Adipocyte (in vitro differentiated cells): ENCODE measurements at places on chromosomes 6 and 20.

DNA sequence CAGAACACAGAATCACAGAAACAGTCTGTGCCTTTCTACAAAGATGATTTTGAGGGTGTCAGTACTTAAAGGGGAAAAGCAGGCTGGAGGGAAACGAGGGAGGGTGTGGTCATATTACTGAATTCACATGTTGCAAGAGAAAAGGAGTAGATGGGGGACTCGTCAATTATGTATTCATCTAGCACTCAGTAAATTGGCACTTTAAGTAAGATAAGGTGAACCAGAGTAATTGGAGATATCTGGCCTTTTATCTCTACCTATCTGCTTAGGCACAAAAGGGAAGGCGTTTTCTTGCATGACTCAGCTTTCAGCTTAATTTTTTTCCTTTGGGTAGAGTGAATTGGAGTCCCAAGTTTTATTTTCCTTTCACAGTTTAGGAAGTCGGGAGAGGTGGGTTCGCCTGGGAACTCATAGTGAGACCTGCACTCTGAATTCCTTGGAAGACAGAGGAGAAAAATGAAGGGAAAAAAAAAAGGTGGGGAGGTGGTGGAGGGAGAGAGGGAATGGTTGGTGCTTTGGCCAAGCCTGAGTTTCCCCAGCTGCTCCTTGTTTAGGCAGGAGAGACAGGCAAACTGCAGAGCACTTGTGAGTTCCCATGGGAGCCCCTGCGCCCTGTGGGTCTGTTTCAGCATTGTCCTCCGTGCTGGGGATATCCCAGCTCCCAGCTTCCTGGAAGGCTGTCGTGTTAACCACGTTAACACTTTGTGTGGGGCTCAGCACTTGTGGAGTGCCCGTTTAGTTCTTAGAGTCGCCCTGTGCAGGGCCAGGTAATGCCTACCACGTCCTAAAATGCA is 19.7 kb upstream of the GTSF1L start:
- no peak for DNase-seq

GRCh38 chr20:14744723-14745122 is 407.3 kb upstream of the FLRT3 start:
- DNase-seq: no peak

DNA sequence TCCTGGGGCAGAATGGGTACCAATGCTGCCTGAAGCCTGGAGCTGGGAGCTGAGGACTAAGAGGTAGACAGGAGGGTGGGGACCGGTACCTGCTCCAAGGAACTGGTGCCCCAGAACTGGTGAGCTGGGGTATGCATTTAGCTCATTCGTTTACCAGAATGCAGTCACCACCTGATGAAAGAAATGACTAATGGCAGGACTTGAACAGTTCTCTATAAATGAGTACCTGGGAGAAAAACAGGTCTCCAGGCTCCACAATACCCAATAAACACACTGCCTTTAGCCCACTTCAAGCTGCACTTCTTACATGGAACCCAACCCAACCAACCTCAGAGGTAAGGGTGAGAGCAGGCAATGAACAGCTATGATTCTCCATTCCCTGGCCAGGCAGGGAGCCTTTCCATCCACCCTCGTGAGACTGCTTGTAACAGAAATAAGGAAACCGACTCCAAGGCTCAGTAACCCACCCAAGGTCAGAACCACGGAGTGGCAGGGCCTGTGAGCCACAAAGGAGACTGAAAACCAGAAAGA is 15.4 kb downstream of the FKBP1A start:
- DNase-seq: no peak

DNA sequence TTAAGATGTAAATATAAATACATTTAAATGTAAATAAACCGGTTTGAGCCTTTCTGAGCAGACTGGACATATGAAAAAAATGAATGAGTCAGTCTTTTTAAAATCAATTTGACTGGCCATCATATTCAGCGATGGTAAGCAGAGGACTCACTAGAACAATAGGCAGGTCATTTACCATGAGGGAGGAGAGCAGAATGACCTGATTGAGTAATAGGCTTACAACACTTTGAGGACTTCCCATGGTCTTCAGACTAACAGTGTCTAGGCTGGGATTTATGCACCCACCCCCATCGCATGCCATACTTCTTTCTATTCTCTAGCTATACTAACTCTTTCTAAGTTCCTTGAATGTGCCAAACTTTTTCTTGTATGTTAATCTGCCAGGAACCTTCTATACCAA is 241.9 kb upstream of the RAB32 start:
- DNase-seq: no peak

DNA sequence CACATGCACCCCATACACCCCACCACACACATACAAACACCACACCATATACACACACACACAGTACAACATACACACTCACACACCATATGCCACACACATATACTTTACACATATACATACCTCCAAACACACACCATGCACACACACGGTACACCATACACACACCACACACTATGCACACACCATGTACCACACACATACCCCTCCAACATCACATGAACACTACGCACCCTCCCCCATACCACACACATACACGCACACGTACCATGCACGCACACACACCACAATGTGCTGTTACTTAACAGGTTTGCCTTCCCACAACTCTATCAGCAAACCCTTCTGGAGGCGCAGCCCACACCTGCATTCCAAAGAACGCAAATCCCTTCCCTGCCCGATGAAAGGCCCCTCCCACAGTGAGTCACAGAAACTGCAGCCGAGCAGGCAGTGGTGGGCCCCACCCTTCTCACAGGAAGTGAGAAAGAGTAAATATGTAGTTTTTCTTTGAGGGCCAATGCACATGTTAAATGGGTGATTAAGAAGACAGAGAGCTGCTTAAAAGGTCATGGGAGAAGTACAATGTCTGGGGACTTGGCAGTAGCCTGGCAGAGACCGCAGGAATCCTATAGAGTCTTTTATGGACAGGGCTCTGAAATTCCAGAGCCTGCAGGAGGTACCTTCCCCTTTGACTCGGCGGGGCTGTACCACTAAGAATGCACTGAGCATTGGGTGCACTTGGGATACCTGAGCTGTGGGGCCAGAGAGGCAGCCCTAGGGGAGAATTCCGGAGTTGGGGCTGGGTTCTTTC is 34.1 kb upstream of the EZR start:
- peak; percentile 73 for DNase-seq

DNA sequence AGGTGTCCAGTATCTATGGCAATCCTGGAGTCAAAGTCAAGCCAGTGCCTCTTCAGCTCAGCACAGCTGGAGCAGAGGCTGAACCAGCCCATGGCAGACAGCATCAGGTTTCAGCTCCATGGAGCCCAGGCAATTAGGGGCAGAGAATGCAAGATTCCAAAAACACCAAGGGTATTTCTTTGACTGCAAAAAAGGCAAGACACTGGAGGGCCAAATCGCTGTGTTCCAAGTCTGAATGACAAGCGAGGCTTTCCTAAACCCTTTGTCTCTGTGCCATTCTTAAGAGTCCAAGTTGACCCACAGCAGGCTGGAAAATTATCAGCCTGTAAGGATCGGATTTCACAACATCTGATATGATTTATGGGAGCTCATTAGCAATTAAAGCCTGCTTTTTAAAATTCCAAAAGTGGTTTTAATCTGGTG is 49.7 kb upstream of the TGM3 start:
- peak; percentile 42 for DNase-seq

DNA sequence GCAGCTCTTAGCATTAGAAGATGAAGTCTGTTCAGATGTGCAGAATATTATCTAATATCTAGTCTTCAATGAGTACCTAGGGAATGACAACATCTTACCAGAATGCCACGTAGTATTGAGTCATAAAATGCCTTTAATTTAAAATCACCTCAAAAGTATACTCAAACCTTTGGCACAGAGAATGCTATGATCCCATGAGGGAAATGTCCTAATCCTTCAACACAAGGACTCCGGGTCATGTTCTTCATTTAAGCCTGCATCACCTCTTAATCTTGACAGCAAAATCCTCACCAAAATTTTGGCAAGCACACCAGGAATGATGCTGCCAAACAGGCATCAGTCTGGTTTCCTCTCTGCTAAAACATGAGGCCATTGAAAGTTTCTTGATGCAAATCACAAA is 23.6 kb upstream of the MARCKS start:
- peak; percentile 56 for DNase-seq

- no peak for DNase-seq
These were observed 4.0 kb downstream of the FLOT1 start for GRCh38 chr6:30738532-30738931.

GRCh38 chr20:17525650-17526049 is 5.5 kb downstream of the BFSP1 start:
- no peak for DNase-seq

DNA sequence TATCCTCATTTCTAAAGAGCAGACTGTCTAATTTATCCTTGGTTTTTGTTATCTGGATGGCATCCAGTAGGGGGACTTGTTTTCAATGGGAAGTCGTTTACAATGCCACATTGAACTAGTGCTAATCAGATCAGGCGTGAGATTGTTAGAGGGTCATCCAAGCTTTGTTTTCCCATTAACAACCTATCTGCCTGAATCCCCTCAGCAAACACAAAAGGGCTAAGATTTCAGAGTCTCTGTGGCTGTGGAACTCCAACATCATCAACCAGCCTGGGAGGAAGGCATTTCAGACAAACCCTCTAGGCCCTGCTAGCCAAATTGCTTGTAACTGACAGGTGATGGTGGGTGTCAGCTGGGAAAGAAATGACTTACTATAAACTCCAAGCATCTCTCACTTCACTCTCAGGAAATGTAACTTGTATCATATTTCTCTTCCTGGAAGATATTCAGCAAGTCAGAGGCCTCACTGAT is 47.7 kb downstream of the COL19A1 start:
- DNase-seq: no peak

- DNase-seq: peak; percentile 76
These were observed 65.4 kb upstream of the RIN2 start for GRCh38 chr20:19692685-19693119.

DNA sequence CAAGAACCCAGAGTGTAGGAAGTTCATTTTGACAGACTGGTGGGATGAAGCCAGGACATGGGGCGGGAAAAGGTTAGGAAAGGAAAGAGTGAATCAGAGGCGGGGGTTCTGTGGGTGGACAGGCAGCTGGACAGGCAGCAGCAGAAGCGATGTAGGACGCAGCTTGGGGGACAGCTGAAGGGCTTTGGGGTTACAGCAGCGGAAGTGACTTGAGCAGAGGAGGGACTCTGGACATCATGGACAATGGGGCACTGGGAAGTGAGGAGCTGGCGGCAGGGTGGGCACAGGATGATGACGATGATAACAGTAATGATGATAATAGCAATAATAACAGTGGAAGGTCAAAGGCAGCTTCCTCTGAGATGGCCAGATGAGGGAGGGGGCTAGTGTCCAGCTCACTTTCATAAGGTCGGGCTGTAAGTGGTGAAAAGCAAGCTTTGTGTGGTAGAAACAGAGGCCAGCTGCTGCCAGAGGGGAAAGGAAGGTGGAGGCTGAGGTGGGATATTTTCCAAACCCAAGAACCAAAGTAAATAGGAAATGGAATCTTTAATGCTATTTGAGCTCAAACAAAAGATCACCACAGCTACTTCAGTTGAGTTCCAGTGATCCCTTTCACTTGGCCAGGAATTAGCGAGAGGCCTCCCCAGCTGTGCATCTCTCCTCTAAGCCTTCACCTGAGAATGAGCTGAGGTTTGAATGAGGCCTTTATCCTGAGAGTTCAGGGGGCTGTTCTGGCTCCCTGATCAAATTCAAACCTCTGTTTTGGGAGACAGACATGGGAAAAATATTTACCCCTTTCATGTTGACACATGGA is 433.5 kb downstream of the DHX35 start:
- DNase-seq: no peak

DNA sequence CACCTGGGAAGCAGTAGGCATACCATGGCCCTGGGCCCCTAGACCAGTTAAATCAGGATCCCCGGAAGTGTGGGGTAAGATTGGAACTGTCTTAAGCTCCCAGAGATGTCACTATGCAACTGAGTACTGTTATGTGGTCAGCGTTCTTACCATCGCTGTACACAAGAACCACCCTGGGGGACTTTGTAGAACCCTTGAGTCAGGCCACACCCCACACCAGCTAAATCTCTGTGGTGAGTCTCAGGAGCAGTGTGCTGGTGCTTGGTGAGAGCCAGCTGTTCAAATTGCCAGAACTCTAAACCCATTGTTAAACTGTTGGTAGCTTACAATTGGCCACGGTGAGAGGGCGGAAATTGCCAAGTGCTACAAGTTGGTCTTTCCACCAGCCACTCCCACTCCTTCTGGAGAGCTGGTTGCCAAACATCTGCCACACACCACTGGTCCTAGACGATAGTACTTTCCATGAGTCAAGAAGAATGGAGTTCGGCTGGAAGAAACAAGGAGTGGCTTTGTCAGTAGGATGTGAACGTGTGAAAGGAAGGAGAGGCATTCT is 80.5 kb upstream of the SYNDIG1 start:
- DNase-seq: no peak

- peak; percentile 61 for DNase-seq
These were observed 160.3 kb upstream of the CDYL start for GRCh38 chr6:4615891-4616290.

DNA sequence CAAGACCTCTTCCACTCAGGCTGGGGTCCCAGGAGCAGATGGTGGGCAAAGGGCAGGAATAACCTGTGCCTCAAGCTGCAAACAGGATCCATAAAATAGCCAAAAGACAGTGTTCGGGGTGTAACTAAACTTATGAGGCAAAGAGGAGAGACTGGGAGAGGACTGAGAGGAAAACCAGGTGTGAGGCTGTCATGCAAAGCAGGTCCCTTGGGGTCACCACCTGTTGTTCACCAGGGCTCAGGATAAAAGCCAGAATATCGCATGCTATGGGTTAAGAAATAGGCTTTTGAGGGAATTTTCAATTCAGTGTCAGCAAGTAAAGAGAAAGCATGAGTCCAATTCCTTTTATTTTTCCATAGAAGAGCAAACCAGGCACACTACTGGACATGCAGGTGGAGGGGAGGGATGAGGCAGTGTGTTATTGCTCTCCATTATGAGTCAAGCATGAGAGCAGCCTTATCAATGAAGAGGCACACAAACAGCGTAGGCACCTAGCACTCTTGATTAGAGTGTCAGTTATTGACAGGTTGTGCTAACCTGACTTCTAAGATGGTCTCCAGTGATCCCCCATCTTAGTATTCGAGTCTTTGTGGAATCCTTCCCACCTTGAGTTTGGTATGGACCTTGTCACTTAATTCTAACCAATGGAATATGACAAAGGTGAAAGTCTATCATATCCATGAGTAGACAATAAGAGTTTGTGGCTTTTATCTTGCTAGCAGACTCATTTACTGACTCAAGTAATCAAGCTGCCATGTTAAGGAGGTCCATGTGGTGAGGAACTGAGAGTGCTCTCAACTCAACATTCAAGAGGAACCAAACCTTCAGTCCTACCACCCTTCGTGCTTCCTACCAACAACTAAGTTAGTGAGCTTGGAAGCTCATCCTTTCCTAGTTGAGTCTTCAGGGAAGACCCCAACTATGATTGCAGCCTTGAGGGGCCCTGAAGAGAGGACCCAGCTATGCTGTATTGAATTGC is 18.8 kb downstream of the HLA-E start:
- no peak for DNase-seq

GRCh38 chr6:6516666-6517458 is 71.7 kb upstream of the LY86 start:
- DNase-seq: no peak

DNA sequence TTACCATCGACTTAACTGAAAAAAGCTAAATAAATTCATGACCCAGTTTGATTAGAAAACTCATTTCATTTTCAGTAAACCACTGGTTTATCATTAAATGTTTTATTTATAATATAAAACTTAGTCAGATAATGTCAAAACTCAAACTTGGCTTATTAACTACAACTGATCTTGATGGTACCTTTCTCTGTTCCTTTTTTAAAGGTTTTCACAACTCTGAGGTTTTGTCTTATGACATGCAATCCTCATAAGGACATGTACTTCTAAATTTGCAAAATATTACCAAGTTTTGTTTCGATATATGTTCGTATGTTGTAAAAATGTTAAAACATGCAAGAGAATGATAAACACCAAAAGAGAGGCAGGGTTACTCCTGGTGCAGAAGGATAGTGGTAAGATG is 82.5 kb upstream of the PDE10A start:
- DNase-seq: no peak
